ENCODE measurements at places on chromosomes 3 and 15. TPM values are rescaled to one million over a fixed set of nuclear protein-coding genes. Genes with fewer than 3 reads are reported as not detected.

- DNase-seq, result no peak
Measured at GRCh38 chr15:93866948-93867347, 364.4 kb upstream of the MCTP2 start.

DNA sequence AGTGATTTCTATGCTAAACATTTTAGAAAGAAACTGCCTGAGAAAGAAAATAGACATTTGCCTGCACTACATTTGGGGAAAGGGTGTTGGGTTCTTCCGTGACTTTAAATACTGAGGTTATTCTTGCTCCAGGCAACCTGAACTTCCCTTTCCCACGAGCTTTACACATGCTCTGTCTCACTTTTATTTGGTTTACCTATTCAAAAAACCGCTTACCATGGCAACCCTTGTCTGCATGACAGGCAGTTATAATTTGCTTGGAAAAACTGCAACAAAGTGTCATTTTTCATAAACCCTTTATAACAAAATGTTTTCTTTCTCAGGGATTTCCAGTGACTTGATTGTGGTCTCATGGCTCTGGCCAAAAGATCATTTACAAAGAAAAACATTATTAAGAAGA, 416.3 kb upstream of the MEIS2 start:
- DNase-seq, result no peak

The LYZL4 gene
- total RNA-seq, result not detected

- DNase-seq, result peak; percentile 47
Measured at GRCh38 chr15:59689626-59690236, 611 bp upstream of the BNIP2 start.

GRCh38 chr3:87228316-87228715, 1.2 kb downstream of the CHMP2B start:
- peak; percentile 18 for DNase-seq

DNA sequence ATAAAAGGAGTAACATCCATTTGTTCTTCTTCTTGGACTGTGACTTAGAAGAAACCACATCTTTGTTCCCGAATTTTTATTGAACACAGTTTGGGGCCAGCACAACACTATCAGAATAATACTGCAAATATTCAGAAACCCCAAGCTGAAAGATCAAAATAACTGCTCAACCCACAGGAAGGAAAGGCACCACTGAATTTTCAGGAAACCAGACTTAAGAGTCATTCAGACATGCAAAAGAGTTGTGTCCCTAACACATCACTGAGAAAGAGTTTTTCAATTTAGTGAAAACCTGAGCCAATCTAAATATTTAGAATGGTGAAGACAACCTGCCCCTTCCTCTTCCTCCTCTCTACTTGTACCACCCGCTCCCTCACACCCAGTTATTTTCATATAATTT, 295.0 kb upstream of the RORA start:
- no peak for DNase-seq

DNA sequence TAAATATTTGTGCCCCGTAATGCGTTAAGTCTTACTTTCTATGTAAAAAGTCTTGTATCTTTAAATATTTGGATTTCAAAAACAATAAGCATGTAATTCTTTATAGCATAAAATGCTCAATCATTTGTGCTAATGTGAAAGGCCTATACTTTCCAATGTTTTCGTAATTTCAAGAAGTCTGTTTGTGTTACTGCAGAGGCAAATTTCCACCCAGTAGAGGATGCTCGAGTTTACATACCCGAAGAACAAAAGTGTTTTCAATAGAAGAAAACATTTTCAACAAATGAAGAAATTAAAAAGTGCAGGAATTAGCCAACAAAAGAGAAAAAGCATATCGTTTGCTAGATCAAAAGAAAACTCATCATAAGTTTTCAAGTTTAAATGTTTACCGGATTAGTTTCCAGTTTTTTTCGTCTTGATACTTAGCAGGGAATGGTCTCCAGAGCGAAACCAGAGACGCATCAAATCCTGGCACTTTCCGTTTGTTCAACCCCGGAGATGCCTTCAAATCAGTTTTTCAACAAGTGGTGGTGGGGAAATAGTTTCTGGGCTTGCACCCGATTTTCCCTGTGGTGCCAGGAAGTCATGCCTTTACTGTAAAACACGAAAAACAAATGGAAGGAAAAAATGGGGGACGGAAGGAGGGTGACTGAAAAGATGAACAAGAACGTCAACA, 1.0 kb downstream of the CGGBP1 start:
- peak; percentile 20 for DNase-seq

The RAF1 gene
- 151 TPM for total RNA-seq

GRCh38 chr15:76057332-76058000, 2.3 kb upstream of the TMEM266 start:
- peak; percentile 22 for DNase-seq
